ENCODE measurements at places on chromosomes 13 and 19.

- DNase-seq: no peak
Observed at GRCh38 chr13:44268980-44269379, 104.6 kb upstream of the SERP2 start.

DNA sequence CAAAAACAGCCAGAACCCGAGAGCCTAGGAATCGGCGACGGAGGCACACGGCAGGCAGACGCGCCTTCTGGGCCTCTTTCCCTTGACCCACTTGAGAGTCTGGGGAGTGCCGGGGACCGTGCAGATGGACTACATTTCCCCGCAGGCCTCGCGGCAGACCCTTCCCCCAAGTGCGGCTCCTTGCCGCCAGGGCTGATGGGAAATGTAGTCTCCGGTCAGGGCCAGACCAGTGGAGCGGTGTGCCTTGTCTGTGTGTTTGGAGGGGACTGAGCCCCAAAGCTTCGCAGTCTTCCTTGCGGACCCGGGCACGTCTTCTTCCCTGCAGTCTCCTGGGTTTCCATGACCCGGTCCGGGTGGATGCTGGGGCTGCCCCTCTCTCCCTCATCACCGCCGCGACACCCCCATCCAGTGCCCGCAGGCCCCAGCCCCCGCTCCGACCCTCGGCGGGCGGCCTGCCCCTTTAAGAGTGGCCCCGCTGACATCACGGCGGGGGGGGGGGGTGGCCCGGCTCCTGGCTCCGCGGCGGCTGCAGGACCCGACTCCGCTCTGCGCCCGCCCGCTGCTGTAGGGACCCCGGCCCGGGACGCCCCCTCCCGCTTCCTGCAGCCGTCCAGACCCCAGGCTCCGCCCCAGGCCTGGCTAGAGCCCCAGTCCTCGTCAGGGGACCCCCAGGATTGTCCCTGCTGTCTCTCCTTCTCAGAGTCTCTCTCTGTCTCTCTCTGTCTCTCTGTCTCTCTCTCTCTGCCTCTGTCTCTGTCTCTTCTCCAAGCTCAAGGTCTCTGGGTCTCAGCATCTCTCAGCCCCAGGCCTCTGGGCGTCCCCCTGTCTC lies 758 bp upstream of the CACNG7 start:
- no peak for DNase-seq

DNA sequence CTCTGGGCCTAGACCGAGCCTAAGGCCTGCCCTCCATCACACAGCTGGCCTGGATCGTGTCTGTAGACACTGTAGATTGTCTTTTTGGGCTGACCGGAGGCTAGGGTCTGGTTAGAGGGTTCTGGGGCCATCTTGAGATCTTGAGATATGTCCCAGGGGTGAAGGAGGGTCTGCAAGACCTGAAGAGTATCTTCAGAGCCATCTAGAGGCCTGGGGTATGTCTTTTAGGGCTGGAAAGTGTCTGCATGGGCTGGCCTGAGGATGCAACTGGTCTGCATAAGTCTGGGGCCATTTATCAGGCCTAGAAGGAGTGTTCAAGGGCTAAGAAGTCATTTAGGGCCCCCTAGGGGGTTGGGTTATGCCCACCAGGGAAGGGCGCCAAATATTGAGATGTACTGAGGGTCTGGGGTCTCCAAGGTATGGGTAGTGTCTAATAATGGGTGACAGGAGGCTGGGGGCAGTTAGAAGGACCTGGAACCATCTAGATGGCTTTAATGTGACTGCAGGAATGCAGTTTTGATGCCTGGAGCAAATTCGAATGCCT lies 555 bp downstream of the SCAF1 start:
- no peak for DNase-seq

- no peak for DNase-seq
Observed at GRCh38 chr19:15815306-15815705, at the start of gene OR10H1. Gene OR10H1, minus strand, starts transcription at chr19:15815664. Its CDS starts 7,627 bp downstream, at chr19:15808037.

- DNase-seq: no peak
Observed at GRCh38 chr13:44110091-44110621, 230.5 kb downstream of the LACC1 start.

DNA sequence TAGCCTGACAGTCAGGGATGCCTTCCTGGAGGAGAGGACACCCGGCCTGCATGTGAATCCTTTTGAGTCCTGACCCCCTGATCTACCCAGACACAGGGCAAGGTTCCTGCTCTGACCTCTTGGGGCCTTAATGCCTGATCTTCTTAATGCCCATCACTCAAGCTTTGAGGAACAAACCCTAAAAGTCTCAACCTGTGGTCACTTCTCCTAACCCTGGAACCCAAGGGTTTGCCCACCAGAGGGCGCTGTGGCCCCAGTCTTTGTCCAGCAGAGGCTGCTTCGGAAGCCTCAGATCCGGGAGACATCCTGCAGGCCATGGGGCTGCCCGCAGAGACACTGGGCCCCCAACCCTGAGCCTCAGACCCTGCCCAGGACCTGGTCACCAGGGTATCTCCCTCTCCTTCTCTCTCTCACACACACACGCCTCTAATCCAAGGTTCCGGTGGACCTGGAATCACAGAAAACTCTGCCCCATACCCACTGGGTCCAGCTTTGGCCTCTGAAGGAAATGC lies 9.8 kb upstream of the DPF1 start:
- DNase-seq: peak; percentile 58

DNA sequence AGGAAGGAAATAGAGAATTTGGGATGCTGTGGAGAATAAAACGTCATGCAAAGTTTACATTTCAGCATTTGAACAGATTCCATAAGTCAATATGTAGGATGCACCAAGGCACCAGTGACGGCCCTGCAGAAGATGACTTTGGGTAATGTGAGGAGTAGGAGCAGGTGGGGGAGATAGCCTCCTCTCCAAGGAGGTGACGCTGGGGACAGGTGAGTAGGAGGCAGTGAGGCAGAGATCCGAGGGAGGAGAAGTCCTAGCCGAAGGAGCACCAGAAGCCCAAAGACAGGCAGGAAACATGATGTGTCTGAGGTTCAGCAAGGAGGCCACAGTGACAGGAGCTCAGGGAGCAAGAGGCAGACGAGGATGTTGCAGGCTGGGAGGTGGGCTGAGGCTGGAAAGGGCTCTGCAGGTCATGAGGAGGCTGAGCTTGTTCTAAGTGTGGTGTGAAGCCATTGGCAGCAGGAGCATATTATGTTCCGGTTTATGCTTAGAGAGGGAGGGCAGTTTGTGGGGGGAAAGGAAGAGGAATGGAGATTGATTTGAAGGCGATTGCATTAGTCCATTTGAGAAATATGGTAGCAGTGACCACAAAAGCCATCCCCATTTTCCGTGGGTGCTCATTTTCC lies 55.7 kb upstream of the C1QTNF9 start:
- no peak for DNase-seq

- DNase-seq: no peak
Observed at GRCh38 chr13:78852709-78853108, 193.8 kb upstream of the OBI1 start.

DNA sequence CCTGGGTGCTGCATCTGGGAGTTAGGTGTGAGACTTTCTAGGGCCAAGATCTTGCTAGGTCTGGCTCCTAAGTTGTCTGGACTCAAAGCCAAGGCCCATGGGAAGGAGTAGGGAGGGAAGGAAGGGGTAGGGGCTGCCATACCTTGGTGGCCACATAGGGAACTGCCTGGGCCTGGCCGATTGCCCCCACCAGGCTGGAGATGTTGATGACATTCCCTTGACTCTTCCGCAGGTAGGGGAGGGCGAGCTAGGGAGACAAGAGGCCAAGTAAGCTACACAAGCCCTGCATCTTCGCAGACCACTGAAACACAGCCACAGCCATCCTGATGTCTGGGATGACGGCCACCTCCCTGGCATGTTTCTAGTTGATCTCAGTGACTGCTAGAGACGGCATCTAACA lies 4.1 kb upstream of the BCAT2 start:
- DNase-seq: no peak

GRCh38 chr13:33380487-33381079 lies 95.0 kb upstream of the STARD13 start:
- DNase-seq: no peak

DNA sequence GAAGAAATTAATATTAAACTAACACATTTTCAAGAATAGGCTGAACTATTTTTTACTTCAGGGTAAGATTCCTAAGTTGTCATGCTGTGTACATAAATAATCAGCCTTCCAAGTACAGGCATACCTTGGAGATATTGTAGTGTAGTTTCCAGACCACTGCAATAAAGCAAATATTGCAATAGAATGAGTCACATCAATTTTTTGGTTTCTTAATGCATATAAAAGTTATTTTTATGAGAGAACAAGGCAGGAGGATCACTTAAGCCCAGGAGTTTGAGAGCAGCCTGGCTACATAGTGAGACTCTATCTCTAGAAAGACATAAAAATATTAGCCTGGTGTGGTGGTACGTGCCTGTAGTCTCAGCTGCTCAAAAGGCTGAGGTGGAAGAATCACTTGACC lies 511.5 kb downstream of the UQCRFS1 start:
- no peak for DNase-seq

DNA sequence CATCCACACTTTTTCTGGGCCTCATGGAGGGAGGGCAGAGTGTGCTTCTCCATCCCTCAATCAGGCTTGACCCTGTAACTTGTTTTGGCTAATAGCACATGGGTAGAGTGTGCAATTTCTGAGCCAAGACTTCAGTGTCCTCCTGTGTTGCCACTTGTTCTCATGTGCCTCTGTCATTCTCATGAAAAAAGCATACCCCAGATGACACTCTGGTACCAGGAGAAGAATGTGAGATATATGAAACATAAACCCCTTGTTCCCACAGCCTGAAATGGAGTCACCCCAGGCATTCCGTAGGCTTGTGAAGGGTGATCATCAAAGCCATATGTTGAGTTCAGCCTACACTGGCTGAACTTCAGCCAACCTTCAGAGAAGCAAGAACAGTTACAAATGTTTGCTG lies 239.2 kb upstream of the MIR17HG start:
- no peak for DNase-seq

DNA sequence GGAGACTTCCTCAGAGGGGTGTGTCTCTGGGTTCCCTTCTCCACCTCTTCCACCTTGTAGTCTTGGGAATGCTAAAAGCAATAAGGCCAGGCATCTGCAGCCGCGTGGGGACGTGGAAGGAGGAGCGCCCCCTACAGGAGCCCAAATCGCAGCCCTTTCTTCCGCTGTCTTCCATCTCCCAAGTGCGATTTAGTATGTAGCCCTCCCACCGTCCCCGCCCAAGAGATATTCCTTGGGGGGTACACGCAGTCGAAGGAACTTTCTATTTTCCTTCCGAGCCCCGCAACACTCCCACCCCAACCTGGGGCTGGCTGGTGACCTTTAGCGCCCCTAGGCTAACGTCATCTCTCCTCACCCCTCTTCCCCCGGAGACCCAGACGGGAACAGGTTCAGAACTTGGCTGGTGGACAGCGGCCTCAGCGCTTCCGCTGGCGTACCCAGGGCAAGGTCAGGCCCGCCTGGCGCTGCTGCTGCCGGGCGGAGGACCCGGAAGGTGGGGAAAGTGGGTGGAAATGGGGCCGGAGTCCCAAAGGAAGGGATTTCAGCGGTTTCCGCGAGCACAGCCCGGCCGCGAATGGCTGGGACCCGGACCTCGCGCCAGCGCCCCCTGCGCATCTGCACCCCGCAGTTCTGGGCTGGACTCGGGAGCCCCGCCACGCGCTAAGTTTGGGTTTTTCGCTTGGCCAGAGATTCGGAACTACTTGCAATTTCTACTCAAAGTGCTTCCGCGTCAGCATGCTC lies 2.1 kb upstream of the PCDH8 start:
- no peak for DNase-seq

- DNase-seq: peak; percentile 39
Observed at GRCh38 chr19:44903602-44904425, 1.8 kb upstream of the APOE start.

DNA sequence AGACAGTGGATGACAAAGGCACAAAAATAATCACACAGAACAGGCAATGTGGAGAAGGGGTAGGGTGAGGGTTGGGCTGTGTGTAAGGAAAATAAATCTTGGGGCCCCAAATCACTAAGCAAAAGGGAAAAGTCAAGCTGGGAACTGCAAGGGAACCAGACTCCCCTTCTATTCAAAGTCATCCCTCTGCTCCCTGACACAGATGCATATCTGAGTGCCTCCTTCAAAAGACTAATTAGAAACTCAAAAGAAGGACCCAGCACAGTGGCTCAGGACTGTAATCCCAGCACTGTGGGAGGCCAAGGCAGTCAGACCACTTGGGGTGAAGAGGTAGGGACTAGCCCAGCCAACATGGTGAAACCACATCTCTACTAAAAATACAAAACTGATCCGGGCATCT lies 18.3 kb downstream of the ZNF611 start:
- no peak for DNase-seq

DNA sequence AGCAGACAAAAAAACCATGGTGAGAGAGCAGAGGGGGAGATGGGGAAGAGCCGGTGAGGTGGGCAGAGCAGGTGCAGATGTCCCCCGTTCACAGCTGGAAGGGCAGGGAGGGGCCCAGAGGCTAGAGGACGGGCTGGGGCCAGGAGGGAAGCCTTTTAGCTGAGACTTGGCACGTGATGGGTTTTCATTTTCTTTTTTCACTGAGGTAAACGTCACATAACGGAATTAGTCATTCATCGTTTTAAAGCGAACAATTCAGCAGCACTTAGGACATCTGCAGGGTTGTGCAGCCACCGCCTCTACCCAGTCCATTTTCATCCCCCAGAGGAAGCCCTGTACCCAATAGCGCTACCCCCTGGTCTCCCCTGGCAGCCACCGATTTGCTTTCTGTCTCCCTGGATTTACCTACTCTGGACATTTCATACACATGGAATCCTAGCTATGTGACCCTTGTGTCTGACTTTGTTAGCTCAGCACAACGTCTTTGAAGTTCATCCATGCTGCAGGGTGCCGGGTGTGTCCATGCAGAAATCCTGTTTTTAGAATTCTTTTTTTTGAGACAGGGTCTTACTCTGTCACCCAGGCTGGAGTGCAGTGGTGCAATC lies 16.0 kb upstream of the EMC10 start:
- no peak for DNase-seq

DNA sequence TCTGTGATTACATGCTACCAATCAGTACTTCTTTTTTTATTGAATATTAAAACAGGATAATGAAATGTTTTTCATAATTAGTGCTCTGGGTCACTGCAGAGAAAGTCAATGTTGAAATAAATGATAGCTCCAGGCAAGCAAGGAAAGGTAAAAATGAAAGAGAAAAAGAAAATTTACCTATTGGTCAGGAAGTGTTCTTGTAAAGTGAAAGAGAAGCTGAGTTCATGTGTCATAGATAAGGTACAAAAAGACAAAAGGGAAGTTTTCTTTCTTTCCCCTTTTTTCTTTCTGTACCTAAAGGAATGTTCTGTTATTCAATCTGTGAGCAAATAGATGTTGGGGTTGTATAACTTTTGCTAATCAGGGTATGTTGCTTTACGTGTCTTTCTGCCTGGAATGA lies 197.0 kb downstream of the PCDH9 start:
- no peak for DNase-seq

- no peak for DNase-seq
Observed at GRCh38 chr13:114145722-114146121, 13.3 kb upstream of the RASA3 start.

All from NCI-H2081 (cell line).